ENCODE measurements at places on chromosomes 7 and 10.

- DNase-seq = no peak
Observed at GRCh38 chr10:46232084-46232483, 54.7 kb upstream of the ANTXRL start.

DNA sequence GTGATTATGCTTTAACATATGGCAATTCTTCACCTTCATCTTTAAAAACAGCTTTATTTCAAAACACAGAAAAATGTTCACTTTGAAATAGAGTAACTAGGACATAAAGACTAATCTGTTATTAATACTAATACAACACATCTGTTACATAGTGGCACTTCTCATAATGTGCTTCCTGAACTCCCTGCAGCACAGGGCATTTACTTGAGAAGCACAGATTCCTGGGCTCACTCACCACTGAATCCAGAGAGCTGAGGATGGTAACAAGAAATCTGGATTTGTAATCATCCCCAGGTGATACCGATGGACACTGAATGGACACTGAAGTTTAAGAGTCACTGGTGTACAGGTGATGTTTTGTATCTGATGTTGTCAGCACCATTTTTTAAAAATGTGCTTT, 96.1 kb downstream of the COL28A1 start:
- DNase-seq = no peak

DNA sequence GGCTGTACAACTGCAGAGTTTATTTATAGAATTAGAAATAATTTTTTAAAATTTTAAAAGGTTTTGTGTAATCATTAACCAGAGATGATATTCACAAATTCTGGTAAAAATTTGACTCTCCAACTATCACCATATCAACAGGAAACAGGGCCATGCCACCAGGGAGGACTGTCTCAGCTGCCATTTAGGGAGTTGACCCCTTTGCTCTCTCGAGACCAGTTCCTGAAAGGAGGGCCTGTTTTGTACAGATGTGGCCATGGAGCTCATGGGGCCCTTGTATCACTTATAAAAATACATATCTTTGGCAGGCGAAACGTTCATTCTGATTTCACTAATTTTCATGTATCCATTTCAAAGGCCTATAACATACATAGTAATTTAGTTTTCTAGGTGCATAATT, 20.3 kb downstream of the H2AZ2 start:
- no peak for DNase-seq

GRCh38 chr10:103394180-103394579, 2.1 kb downstream of the ATP5MK start:
- no peak for DNase-seq

- DNase-seq = no peak
Observed at GRCh38 chr10:3036155-3037021, 31.0 kb upstream of the PFKP start.

GRCh38 chr7:39709768-39710311, 86.5 kb downstream of the RALA start:
- DNase-seq = no peak

DNA sequence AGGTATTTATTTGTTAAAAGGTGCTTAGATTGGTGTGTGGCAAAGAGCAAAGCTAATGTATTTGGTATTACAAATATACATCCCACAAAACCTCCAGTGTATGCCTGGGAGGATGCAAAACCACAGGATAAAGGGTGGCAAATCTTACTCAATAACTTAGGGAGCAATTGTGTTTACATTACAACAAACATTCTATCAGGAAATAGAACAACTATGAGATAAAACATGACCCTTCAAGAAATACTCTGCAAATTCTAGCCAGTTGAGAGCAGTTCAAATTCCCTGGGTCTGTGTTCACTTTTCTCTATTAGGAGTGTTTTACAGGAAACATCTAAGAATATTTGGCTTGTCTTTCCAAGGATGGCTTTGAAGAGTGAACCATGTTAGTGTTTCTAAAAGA, 64.9 kb downstream of the CUL1 start:
- no peak for DNase-seq

- no peak for DNase-seq
Observed at GRCh38 chr10:27949528-27950241, 49.2 kb downstream of the ODAD2 start.

- DNase-seq = no peak
Observed at GRCh38 chr10:131702531-131703356, 198.1 kb upstream of the PPP2R2D start.

DNA sequence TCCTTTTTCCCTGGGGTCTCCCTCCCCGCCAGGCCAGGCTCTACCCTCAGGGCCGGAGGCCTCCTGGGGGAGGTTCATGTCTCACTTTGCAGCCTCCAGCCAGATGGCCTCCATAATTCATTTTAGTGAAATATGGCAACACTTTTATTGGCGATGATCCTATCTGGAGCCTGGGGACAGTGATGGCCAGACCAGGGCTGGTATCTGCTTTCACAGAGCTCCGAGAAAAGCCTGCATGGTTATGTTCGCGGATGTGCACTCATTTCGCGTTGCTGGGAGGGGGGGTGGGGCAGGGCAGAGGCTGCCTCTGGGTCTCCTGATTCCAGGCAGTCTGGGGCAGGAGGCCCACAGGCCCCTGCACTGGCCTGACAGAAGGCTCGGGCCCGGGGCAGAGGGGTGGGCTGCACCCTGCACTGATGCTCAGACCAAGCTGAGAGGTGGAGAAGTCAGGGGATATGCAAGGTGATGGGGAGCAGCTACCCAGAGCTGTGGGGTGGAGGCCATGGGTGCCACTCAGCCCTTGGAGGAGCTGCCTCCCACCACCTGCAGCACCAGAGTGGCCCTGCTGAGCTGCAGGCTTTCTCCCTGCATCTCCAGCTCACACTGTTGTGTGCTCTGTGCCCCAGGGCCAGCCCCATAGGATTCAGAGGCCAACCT, 85.3 kb upstream of the RET start:
- DNase-seq = no peak

- no peak for DNase-seq
Observed at GRCh38 chr10:93422118-93422517, 60.0 kb downstream of the MYOF start.
